ENCODE measurements at places on chromosomes 12 and 14. TPM values are rescaled to one million over a fixed set of nuclear protein-coding genes. Genes with fewer than 3 reads are reported as not detected.

GRCh38 chr12:116436561-116437249, 122.5 kb upstream of the MAP1LC3B2 start:
- no peak for DNase-seq

DNA sequence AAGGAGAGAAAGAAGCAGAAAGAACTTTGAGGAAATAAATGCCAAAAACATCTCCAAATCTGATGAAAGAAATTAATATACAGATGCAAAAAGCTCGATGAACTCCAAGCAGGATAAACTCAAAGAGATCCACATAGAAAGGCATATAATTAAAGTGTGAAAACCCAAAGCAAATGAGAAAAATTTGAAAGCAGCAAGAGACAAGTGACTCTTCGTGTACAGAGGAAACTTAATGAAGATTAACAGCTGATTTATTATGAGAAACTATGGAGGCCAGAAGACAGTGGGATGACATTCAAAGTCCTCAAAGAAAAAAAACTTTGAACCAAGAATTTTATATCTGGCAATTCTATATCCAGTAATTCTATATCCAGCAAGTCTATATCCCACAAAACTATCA, 163.0 kb upstream of the TMCC3 start:
- no peak for DNase-seq

- no peak for DNase-seq
Observed at GRCh38 chr12:113030875-113031525, 25.5 kb upstream of the DTX1 start.

The MGP gene
- total RNA-seq: not detected

- no peak for DNase-seq
Observed at GRCh38 chr14:52954346-52955214, 3.7 kb upstream of the FERMT2 start.

DNA sequence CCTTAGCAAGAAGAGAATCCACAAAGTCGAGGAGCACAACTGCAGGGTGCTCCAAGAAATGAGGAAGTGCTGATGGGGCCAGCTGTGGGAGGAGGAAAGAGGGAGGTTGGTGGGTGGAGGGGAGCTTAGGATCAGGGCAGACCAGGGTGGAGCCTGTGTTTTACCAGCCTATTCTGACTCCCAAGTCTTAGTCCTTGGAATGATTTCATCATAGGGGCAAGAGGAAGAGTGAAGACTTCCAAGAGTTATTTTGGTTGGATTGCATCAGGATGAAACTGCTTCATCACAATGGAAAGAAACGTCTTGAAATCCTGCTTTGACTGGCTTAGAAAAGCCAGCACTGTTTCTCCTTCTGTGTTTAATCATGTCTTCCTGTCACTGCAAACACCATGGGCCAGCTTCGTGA, 194.0 kb downstream of the DPF3 start:
- no peak for DNase-seq

DNA sequence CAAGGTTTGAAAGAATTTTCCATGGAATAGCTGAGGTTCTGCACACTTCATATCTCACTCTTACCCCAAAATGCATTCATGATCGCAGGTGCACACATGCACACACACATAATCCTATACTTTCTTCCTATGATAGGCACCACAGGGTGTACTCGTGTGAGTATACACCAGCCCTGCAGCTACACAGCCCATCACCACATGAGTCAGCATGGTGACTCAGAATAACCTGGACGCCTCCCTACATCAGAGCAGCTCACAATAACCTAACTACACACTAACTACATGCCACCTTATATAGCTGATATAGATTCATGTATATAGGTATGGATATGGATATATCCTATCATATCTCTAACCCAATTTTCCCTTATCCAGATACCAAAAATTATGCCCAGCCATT, 850.2 kb upstream of the TMEM132C start:
- DNase-seq: no peak

The TSPAN8 gene
- total RNA-seq: not detected

DNA sequence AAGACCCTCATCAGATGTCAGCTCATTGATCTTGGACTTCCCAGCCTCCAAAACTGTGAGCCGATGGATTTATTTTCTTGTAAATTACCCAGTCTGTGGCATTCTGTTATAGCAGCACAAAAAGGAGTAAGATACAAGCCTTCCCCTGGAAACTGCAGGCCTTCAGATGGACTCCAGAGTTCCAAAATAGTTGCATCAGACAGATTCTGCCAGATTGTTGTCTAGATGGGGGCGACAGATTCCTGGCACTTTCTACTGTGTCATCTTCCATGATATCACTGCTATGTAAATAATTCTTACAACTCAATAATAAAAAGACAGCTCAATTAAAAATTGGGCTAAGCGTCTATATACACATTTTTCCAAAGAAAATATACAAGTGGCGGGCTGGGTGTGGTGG, 17.2 kb upstream of the MARK3 start:
- DNase-seq: no peak

The AQP2 gene
- total RNA-seq: not detected

The PTCSC3 gene
- not detected for total RNA-seq

The SERPINA9 gene
- total RNA-seq: not detected

DNA sequence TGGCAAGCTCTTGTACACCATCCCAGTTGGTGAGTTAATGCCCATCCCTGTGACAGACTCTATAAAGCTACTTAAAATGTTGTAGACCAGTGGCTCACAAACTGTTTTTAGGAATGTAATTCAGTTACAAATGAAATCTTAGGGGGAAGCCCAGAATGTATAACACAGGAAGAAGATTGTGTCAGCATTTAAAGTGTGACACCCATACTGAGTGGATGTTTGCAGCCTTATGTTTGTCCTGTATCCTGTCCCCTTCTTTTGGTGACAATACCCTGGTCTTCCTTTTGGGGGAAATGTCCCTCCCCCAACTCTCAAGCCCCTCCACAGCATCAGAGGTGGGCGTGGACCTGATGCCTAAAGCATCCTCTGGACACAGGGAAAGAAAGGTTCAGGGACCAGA, 47.6 kb upstream of the FAM222A start:
- DNase-seq: no peak

The ACVRL1 gene
- not detected for total RNA-seq

- DNase-seq: no peak
Observed at GRCh38 chr12:88472248-88472647, 108.0 kb downstream of the KITLG start.

The ZNF641 gene
- total RNA-seq: 6.2 TPM

The MYO1A gene
- total RNA-seq: 2.4 TPM

Data from activated CD4-positive, alpha-beta T cell treated with anti-CD3 and anti-CD28 coated beads for 36 hours (primary cell).